LHCN-M2 (cell line): ENCODE measurements at places on chromosomes 3 and 15.

DNA sequence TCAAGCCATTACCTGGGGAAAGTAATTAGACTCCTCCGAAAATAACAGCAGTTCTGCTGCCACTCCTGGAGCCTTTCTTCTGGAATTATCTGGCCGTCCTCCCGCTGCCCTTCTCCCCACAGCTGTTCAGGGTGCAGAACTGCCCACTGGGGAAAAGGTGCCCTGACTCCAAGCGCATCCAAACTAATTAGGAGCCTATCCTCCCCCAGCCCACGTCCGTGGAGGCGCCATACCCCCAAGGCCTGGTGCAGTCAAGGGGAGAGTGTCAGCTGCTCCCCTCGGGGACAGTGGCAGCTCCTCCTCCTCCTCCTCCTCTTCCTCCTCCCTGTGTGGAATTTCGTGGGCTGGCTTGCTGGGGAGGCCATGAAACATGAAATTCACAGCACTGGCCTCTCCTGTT is 177.2 kb downstream of the XXYLT1 start:
- no peak for DNase-seq

GRCh38 chr15:33242669-33243191 is 48.2 kb upstream of the FMN1 start:
- peak; percentile 22 for DNase-seq

DNA sequence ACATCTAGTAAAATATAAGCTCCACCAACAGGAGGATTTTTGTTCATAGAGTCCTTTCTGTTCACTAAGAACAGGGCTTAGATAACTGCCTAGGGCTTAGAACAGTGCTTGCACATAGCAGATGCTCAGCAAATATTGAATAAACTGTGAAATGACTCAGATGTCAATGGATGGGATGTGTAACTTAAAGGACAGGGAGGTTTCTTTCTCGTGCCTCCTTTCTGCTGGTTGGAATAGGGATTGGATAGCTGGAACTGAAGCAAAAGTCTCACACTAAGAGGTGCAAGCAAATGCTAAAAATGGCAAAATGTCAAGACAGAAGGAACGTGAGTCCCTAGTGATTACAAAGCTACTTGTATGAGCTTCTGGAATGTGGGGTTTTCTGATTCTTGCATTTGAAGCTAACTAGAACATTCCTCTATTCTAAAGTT is 392.8 kb upstream of the WNT5A start:
- DNase-seq, result no peak

DNA sequence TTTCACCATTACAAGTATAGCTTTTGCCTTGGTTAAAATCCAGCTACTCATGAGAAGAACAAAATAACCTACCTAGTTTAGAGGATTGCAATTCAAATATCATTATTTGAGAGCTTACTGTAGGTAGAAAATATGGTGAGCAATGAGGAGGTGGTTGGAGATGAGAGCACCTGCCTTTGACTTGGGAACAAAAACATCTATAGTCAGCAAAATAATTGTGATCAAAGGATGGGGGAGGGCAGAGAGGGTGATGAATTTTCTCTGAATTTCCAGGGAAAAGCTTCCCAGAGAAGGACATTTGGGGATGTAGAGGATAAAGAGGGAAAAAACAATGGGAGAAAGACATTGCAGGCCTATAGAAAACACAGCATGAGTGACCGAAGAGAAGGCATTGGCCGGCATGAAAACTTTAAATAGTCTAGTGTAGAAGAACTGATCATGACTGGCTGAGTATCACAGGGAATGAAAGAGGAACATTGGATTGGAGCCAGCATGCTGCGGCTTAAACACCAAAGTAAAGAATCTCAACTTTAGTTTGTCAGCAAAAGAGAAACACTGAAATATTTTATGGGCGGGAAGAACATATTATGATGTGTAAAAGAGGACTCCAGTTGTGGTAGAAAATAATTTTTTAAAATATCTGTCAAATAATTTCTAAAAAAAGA is 581.3 kb downstream of the UNC13C start:
- DNase-seq, result no peak

DNA sequence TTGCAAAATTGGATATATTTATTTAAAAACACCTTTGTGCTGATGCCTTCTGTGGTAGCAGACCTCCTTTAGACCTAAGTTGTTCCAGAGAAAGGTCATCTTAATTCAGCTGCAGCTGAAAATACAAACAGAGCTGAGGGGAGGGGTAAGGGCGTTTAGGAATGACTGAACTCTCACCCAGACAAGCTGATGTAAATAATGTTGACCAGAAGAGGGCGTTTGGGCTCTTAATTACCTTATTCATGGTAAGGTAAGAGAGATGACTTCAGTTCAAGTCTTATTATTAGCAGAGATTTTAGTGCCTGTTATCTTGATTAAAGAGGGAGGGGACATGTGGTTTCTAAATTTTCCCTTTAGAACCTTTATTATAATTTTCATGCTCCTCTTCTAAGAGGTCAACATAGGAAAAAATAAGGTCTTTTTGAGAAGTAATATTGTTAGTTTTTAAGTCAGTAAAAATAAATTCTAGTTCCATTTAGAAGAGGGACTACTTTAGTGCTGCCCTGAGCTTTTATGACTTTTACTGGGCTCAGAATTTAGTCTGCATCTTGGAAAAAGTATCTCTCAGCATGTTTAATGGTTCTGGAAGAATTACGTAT is 46.3 kb downstream of the GPR171 start:
- peak; percentile 42 for DNase-seq

DNA sequence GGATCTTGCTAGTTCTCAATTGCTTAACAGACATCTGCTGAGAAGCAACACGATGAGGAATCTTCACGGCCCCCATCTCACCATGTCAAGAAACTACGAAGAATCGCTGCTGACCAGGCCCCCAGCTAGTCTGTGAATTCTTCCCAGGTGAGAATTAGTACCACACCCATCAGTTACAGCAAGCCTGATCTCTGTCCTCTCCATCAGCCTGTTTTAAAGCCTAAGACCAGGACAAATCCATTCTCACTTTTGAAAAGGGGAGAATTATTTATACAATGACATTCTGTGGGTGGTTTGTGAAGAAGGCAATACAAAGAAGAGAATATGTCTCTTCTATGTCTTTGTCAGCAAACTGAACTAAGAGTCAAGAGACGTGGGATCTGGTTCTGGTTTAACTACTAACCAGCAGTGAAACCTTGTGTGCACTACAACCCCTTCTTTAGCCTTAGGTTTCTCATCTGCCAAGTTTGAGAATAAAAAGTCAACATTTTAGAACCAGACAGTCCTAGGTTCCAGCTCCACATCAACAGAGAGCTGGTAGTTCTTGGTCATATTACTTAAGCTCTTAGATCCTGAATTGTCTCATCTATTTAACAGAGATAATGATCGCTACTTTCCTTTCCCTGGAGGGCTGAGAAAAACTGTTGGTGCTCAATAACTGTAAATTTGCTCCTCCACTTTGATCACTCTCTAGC is 160.4 kb upstream of the RORA start:
- DNase-seq, result no peak

DNA sequence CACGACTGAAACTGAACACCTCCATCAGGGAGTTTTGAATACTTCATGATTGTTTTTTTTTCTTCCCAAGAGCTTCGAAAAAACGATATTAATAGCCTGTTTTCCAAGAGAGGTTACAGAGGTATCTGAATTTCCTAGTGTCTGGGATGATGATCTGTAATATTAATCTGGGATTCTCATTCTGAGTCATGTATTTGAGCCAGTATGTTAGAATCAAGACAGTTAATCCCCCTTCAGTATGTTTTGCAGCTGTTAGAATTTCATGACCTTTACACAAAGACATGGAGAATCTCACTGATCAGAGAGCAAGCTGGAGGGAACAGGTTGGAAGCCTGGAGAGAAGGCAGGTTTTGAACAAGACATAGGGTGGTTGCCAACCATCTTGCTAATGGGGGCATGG is 234.5 kb upstream of the GAP43 start:
- peak; percentile 97 for DNase-seq

DNA sequence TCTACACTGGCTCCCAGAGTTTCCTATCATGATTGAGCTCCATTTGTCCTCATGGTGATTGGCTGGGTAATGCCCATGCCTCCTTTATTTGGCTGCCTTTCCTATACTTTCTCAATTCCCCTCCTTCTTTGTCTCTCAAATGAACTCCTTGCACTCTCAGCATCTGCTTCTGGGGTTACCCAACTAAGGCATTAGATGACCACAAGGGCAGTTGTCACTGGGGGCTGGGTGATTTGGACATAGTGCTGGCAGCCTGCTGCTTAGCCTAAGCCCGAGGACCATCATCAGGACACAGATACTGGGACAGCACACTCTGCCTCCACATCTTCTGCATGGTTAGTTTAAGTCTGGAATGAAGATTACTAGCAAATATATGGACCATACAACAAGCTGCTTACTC is 49.2 kb upstream of the LRRFIP2 start:
- DNase-seq, result peak; percentile 31

- no peak for DNase-seq
Observed at GRCh38 chr3:177751770-177752169, 554.5 kb upstream of the TBL1XR1 start.

- DNase-seq, result no peak
Observed at GRCh38 chr3:117234331-117234730, 524.8 kb downstream of the TUSC7 start.

- DNase-seq, result no peak
Observed at GRCh38 chr15:52011711-52012144, 7.3 kb upstream of the MAPK6 start.

DNA sequence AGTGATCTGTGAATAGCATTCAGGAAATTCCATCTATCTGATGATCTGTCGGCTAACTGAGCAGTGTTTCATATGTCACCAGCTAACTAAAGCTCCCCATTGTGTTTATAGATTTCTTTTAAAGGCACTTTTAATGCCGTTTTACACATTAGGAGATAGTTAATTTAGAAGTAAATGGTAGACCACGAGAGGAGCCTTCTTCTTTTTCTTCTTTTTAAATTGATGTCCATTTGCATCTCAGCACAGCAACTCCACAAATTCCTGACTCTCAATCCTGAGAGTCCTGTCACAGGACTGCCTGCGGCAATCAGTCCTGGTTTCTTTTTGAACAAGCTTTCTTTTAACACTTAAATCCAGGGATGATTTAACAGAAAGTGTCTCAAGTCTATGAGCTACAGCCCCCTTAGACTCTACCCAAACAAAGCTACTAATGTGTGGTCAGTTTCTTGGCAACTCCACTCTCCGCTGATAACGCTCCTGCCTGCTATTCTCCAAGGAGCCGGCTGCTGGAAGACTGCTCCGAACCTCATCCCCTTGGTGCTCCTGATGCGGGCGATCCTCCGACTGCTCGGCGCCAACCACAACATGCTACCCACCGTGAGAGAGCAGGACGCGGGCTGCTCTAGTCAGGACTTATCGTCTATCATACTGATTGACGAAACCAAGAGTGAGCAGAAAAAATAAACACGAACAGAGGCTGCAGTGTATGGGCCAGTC is 421.4 kb downstream of the MECOM start:
- DNase-seq, result peak; percentile 22

- DNase-seq, result no peak
Observed at GRCh38 chr15:76951220-76951619, 19.7 kb downstream of the RCN2 start.

DNA sequence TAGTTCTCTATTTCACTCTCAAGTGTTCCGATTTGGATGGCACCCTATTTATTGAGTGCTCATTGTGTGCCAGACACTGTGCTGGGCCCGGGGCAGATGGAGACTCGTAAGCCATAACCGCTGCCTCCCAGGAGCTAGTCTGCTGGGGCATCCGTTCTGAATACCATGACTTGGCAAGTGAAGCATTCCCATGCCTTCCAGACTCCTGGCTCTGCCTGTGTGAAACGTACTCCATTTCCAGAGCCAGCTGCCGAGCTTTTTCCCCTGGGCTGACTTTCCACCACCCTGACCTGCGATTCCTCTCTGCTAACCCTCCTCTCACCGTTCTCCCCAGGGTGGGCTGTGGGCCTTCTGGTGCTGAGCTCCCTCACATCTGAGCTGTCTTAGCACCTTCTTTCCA is 303.1 kb upstream of the CTDSPL start:
- DNase-seq, result no peak

- DNase-seq, result peak; percentile 14
Observed at GRCh38 chr3:18027161-18027939, 284.9 kb upstream of the TBC1D5 start.

GRCh38 chr3:48927928-48928327 is 9.3 kb downstream of the ARIH2 start:
- DNase-seq, result no peak

GRCh38 chr3:196357905-196358304 is 19.7 kb upstream of the TM4SF19 start:
- no peak for DNase-seq

- DNase-seq, result no peak
Observed at GRCh38 chr15:101510212-101511197, 21.0 kb upstream of the PCSK6 start.

DNA sequence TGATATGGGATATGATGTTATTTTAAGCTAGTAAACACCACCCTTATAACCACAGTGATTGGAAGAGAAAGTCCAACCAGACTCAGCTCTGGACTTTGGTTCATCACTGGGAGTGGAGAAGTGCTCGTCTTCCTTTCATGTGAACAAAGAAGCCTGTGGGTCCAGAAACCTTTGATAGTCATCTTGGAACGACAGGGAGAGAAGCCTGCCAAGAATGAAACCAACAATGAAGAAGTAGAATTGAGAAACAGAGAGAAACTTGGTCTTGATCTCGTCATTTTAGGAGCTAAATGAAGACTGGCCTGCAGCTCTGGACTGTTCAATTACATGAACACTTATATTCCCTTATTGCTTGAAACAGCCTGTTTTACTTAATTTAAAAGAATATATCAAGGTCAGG is 13.1 kb upstream of the SLC35G2 start:
- no peak for DNase-seq

DNA sequence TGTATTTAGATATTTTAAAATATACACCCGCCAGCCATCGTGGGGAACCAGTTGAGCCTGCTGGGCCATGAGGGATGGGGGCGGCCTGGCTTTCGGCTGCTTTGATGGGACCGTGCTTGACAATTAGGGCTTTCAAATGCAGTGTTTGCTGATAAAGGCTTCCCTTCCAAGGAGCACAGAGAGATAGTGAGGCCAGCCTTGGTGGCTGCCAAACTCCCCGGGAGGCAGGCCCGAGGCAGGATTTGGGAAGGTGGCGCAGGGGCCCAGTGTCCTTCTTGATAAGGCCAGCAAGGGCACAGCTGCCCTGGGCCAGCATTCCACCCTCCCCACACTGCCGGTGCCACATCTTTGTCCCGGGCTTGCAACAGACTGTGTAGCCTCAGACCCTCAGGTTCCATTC is 75.6 kb downstream of the LINGO1 start:
- DNase-seq, result no peak

- DNase-seq, result peak; percentile 90
Observed at GRCh38 chr15:64702816-64703631, 72.4 kb downstream of the RBPMS2 start.

DNA sequence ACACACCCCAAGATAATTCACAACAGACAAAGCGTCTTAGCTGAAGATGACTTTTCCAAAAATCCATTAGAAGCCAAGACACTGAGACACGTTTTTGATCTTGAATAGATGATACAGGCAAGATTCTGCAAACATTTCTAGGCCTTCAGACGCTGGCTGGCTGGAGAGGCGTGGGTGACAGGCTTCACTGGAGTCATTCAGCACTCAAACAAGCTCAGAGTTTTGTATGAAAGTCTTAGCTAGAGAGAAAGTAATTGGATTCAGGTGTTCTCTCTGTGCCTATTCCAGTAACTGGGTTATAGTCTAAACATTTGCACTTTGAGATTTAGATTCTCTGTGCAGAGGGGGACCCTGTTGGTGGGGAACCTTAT is 147.7 kb upstream of the BHLHE40 start:
- no peak for DNase-seq

- no peak for DNase-seq
Observed at GRCh38 chr3:29329986-29330890, 49.4 kb downstream of the RBMS3 start.

- DNase-seq, result no peak
Observed at GRCh38 chr3:108030960-108031359, 59.9 kb downstream of the CD47 start.

GRCh38 chr15:39435244-39435643 is 145.6 kb upstream of the THBS1 start:
- no peak for DNase-seq
